ENCODE measurements at places on chromosomes 6 and 20.
A peak's percentile ranks its signal among the peaks of the same experiment; 100 is the strongest.

- DNase-seq, result no peak
Observed at GRCh38 chr6:115766745-115767462, 293.8 kb downstream of the FRK start.

DNA sequence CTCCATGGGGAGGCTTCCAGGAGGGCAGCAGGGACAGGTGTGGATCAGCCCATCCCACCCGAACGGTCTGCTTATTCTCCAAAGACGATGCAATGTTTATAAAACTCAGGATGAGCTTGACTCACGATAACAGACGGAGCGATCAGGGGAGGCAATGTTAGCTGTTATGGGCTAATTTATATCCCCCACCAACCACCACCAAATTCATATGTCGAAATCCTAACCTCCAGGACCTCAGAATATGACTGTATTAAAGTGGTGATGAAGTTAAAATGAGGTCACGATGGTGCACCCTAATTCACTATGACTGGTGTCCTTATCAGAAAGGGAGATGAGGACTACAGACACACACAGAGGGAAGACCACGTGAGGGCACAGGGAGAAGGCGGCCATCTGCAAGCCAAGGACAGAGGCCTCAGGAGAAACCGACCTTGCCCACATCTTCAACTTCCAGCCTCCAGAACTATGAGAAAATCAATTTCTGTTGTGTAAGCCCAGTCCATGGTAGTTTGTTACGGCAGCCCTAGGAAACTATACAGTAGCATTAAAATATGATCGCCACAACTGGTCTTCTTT lies 7.0 kb downstream of the ADTRP start:
- no peak for DNase-seq

- no peak for DNase-seq
Observed at GRCh38 chr6:38180586-38180985, 361.1 kb downstream of the ZFAND3 start.

DNA sequence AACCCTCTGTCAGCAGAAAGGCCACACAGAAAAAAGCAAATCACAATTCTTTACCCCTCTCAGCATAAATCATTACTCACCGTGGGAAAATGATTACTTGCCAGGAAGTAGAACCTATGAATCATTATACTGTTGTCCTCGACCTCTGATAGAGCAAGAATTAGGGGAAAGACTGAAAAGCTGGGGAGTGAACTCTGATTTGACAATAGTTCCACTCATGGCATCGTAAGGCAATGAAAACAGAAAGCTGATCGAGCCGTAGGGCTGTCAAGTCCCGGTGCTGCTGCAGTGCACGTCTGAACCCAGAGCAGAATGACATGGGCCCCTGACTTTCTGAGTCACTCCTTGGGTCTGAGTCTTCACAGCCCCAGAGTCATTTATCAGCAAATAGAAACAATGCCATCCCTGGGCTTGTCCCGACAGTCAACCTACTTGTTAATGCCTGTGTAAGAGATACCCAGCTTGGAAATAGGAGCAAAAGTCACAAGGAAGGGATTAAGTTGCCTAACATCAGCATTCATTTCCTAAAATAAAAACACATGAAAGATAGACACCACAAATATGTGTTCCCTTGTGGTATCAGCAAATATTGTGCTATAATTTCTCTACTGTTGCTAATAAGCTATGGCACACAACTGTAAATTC lies 224.8 kb upstream of the MARCKS start:
- no peak for DNase-seq

DNA sequence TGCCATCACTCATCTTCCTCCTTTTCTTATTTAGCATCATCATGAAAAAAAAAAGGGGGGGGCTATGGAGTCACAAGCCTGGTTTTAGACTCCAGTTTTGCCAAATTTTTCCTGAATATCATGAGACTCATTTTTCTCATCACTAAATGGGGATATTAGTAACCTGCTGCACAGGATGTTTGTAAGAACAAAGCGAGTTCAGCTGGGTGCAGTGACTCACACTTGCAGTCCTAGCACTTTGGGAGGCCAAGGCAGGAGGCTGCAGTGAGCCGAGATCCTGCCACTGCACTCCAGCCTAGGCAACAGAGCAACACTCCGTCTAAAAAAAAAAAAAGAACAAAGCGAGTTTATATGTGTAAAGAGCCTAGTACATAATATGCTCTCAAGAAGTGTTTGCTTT lies 82.8 kb downstream of the TFAP2A start:
- no peak for DNase-seq

DNA sequence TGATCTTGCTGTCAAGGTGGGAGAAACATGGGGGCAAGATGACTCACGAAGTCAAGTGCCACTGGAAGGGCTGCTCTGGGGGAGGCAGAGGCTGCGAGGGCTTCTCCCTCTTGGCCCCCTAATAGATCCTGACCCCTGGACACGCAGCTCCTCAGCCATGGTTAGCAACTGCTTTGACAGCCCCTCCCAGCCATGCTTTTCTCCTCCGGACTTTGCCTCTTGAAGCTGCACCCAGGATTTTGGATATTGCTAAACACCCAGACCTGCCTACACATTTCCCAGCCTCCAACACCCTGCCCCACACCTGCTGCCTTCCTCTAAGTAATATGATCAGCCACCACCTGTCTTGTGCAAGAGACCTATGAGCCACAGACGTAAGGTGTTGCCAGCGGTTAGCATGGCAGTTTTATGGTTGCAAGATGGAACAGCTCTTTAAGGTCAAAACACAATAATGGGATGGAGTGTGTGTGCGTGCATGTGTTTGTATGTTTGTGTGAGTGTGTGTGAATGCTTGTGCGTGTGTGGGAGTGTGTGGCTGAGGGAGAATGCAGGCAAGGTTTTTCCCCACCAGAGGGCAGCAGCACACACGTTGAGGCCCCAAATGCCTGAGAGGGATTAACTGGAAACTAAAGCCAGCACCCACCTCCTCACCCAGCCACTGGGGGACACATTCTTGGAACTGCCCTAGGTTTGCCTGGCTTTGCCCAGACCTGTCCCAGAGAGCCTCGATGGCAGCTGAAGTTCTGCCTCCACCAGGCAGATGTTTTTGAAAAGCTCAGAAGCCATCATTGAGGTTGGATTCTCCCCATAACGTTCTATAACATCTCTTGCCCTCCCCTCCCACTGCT lies 2.5 kb downstream of the IP6K3 start:
- peak; percentile 89 for DNase-seq

DNA sequence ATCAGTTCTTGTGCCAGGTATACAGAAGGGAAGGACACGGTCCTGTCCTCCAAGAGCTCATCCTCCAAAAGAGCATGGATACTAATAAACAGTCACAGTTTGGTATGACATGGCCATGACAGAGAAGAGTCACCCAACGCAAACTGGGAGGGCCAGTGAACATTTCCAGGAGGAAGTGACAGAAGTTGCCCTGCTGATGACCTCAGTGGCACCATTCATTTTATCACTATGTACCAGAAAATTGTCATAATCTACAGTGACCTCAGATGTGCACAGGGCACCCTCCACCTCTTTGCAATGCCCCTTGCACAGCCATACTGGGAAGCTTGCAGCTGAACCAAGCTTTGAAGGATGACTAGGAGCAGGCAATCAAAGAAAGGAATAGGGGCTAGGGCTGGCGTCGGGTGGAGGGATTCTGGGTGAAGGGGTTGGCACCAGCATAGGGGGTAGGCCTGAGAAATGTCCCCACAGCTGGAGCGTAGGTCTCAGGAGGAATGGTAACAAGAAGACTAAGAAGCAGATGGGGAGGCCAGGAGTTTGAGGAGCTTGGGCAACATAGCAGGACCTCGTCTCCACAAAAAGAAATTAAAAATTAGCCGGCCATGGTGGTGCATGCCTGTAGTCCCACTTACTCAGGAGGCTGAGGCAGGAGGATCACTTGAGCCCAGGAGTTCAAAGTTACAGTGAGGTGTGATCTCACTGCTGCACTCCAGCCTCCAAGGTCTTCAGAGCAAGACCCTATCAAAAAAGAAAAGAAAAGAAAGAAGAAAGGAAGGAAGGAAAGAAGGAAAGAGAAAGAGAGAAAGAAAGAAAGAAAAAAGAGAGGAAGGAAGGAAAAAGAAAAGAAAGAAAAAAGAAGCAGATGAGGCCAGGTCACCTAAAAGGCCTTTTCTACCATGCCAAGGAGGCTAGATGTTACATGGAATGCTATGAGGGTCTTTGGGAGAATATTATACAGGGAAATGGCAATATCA lies 65.3 kb upstream of the SNX9 start:
- no peak for DNase-seq

- DNase-seq, result peak; percentile 54
Observed at GRCh38 chr6:24666097-24666640, 530 bp downstream of the TDP2 start.

- DNase-seq, result no peak
Observed at GRCh38 chr20:24770628-24771541, 178.2 kb upstream of the CST7 start.

GRCh38 chr6:7758456-7758855 lies 32.6 kb downstream of the BMP6 start:
- no peak for DNase-seq

GRCh38 chr6:43334466-43335095 lies 26.0 kb upstream of the CRIP3 start:
- peak; percentile 19 for DNase-seq

DNA sequence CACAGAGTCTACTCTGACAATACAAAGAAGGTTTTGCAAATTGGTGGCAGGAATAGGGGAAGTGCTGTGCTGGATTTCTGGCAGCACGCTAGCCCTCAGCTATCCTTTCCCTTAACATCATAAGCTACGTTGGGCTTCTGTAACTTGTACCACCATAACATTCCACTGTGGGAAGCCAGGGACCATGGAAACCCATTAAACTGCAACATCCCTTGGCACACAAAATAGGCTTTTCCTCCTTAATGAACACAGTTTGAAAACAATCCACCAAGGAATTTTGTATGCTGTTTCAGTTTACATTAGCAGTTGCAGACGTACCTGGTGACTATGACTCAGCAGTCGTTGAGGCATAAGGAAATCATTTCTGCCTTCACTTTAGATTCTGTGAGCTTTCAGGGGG lies 203.9 kb upstream of the RAB32 start:
- DNase-seq, result no peak

DNA sequence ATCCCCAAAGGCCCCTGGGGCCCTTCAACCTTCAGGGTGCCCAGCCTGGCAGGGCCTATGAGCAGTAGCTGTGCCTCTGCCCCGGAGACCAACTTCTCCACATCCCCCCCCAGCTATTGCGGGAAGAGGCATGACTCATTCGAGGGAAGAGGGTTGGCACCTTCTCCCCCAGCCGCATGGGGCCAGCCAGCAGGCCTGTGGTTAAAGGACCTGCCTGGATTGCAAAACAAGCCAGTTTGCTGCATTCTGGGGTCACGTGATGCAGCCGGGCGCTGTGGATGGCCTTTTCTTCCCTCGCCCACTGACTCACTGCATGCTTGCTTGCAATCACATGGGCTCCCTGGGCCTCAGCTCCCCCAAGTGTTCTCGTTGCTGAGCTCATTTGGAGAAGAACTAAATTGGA lies 182.5 kb downstream of the MAFB start:
- no peak for DNase-seq

DNA sequence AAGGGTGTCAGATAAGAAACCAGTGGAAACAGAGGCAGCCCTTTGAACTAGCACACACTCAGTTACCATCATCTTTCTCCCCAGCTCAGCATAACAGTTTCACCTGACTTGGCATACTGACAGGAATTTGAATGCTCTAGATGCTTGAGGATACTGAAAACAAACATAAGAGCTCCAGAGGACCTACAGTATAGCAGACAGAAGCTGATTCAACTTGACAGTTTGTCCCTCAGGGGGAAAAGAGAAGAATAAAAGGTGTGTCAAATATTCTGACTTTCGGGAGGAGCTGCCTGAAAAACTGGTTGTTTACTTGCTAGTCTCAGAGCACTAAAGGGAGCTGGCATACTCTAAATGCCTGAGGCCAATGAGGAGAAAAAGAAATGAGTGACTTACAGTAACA lies 35.1 kb downstream of the EYS start:
- DNase-seq, result peak; percentile 25

GRCh38 chr20:41738604-41739206 lies 120.5 kb upstream of the CHD6 start:
- DNase-seq, result peak; percentile 66

DNA sequence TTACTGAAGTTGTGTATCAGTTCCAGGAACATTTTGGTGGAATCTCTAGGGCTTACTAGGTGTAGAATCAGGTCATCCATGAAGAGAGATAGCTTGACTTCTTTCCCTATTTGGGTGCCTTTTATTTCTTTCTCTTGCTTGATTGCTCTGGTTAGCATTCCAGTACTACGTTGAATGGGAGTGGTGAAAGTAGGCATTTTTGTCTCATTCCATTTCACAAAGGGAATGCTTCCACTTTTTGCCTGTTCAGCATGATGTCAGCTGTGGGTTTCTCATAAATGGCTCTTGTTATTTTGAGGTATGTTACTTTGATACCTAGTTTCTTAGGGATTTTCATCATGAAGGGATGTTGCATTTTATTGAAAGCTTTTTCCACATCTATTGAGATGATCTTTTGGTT lies 195.3 kb downstream of the MOXD1 start:
- no peak for DNase-seq

GRCh38 chr20:24495266-24495665 lies 25.8 kb downstream of the SYNDIG1 start:
- no peak for DNase-seq

DNA sequence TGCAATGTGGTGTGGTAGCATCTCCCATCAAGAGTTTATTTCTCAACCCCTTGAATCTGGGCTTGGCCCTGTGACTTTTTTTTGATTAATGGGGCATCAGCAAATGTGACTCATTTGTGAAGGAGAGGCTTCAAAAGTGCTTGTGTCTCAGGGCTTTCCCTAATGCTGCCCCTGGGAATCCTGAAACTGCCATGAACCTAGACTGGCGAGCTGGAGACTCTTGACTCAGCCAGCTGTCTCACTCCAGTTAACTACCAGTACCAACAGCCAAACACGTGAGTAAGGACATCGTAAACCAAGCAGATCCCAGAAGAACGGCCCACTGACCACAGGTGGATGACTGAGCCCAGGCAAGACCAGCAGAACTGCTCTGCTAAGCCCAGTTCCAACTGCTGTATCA lies 72.8 kb upstream of the ADTRP start:
- no peak for DNase-seq

- DNase-seq, result no peak
Observed at GRCh38 chr6:14401246-14401645, 283.7 kb downstream of the CD83 start.

GRCh38 chr6:36666826-36667591 lies 11.5 kb upstream of the CDKN1A start:
- DNase-seq, result peak; percentile 82

Measured in NCI-H1105 (cell line).